ENCODE measurements at places on chromosomes 5 and 9.

GRCh38 chr5:170542691-170543293 lies 39.0 kb downstream of the KCNIP1 start:
- no peak for DNase-seq

- no peak for DNase-seq
Measured at GRCh38 chr5:37116359-37116758, 132.8 kb downstream of the CPLANE1 start.

GRCh38 chr9:121825031-121825691 lies 173.7 kb downstream of the DAB2IP start:
- DNase-seq = no peak

- no peak for DNase-seq
Measured at GRCh38 chr9:13596383-13596970, 317.0 kb upstream of the MPDZ start.

DNA sequence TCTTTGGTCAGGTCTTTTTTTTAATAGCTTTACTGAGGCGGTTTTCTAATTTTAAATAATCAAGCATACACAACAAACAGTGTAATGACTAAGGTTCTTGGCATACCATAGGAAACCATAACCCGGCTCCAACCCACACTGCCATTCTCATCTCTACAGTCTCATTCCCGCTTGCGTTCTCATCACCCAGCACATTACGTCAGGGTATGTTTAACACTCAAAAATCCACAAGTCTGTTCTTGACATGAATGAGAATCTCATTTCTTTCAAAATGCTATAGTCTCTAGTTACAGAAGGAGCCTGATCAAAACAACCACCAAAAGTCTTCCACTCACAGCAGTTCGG lies 505 bp downstream of the C5orf34 start:
- no peak for DNase-seq

GRCh38 chr5:2913281-2913680 lies 161.8 kb upstream of the IRX2 start:
- no peak for DNase-seq

DNA sequence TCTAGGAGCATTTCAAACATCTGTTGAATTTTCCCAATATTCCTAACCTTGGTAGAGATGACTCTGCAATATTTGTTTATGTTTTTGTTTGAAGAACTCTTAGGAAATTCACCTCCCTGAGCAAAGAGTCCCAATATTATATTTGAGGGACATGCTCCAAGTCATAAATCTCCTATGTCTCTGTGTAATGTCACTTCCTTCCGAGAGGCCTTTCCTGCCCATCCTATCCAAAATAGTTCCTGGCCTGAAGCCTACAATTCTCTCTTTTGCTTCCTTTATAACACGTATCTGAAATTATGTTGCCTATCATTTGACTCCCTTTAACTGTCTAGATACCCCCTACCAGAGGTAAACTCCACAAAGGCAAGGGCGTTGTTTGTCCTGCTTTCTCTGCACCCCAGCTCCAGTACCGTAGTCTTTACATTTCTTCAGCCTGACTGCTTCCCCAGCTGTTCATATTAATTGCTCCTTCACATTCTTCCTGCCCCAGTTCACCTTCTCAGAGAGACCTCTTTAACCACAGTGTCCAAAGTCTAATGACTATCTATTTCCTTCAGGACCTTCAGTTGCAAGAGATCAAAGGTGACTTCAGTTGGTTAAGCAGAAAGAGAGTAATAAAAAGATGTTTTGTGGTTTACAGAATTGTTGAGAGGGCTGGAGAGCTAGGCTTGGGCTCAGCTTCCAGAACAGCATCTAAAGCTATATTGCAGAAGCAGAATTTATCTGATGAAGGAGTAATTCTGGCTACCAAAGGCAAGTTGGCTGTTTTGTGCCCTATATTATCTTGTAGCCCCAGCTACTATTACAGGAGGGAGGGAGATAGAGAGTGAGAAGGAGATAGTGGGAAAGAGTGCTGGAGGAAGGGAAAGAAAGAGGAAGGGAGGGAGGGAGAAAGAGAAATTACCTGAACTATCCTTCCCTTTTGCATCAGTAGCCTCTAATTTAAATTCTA lies 109.3 kb upstream of the TMEM161B start:
- no peak for DNase-seq

GRCh38 chr5:157175071-157175612 lies 5.5 kb upstream of the ITK start:
- DNase-seq = no peak

DNA sequence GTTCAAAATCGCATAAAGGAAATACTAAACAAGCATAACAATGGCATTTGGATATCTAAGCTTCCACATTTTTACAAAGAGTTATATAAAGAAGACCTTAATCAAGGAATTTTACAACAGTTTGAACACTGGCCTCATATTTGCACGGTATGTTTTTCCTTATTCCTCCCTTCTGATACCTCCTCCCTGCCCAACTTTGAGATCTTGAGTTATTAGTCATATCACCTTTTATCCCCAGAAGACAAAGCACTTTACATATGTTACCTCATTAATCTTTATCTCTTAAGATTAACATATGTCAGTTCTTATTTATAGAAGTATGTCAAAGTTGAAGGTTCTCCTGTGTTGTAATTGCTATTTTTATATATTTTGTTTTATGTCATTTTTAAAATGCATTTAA lies 29.8 kb downstream of the TDRD7 start:
- no peak for DNase-seq

GRCh38 chr9:115106642-115107041 lies 11.3 kb downstream of the TNC start:
- DNase-seq = no peak

DNA sequence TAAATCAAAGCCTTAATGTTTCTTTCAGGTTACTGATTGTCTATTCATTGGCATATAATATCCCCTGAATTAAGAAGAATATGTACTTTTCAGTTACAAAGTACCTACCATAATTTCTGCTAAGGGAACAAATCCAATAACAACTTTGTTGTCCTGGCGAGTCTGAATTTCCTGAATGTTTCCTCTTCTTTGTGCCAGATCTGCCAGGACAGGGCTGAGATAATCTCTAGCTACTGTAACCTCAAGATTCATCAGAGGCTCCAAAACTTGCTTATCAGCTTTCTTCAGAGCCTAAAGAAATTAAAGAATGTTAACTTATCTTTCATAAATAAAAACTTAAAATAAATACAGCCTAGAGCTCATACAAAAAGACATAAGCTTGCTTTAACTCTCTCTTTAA lies 37.2 kb downstream of the HEXB start:
- DNase-seq = no peak

- no peak for DNase-seq
Measured at GRCh38 chr5:141669520-141669919, 12.5 kb downstream of the ARAP3 start.

DNA sequence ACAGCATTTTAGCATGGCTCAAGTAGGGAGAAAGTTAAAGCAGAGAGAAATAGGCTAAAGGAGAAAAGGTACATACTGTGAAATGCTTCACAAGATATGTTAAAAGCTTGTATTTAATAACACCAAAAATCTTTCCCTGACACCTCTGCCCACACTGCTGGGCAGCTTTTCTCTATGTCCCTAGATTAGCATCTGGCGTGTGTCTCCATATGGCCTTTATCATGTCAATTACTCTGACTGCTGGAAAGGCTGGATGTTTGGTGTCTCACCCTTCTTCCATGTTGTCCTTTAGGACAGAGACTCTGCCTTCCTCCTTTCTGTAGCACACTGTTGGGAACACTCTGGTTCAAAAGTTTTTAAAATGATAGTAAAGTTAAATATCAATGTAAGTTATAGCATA lies 122.5 kb downstream of the OXCT1 start:
- no peak for DNase-seq

DNA sequence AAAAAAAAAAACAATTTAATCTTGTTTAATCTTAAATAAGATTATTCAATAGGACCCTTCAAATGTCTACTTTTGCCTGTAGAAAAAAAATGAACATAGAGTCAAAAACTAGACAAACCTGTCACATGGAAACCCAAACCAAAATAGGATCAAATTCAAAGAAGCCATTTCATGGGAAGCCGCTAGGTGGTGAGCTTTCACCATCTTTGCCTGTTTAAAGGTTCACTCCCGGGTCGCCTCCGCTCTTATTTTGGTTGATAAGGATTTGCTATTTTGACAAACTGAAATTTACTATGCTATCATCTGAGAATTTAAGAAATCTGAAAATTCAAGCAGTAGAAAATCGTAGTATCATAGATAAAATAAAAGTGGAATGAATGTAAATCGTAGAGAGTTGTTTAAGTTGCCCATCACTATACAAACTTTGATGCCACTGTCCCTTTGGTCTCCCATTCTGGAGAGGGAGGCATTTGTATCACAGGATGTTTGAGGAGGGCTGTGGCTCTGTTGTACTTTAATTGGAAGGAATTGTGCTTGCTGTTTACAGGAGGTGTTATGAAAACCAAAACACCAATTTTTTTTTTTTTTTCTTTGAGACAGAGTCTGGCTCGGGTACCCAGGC lies 43.5 kb upstream of the DNAH5 start:
- DNase-seq = no peak

- no peak for DNase-seq
Measured at GRCh38 chr5:95600557-95600956, 19.3 kb upstream of the GPR150 start.

- DNase-seq = no peak
Measured at GRCh38 chr9:136837146-136837855, 5.0 kb upstream of the AJM1 start.

DNA sequence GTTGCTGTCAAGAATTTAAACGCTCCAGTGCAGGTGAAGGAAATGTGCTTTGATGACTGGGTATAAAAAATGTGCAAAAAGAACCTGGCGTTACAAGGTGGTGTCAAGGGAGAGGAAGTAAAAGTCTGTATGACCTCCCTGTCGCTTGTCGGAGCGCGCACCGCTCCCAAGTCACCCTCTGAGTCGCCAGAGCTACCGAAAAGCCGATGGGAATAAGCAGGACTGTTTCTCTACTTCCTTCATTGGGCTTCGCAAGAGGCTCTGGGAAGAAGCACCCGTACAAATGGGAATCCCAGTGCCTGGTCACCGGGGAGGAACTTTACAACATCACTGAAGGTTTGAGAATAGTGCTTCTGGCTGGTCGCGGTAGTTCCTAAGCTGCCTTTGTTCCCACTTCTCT lies 1.3 kb upstream of the DMRT2 start:
- no peak for DNase-seq

DNA sequence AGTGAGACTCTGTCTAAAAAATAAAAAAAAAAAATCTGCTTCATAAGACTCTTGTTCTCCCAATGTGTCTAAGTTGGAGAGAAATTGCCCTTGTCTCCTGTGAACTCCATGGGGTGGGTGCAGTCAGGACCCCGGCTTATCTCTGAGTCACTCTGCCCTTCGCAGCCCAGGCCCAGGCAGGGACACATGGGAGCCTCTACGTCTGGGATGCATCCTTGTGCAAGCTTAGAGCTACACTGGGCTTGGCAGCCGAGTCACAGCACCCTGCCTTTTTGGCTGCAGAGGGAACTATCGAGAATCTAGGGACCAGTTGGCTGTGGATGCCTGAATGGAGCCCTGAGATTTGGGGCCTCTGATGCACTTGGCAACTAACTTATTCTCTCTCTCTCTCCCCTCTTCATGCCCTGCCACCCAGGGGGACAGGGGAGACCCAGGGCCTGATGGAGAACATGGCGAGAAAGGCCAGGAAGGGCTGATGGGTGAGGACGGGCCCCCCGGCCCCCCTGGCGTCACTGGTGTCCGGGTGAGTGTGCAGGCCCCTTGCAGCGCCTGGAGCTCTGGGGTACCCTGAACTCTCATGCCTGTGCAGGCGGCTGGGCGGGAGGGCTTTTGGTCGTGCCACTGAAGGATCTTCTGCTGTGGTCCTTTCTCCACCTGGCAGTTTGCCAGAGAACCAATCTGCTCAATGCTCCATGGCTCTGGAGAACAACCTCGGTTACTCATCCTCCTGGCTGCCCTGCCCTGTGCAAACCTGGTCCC lies 47.5 kb upstream of the ORM1 start:
- no peak for DNase-seq

- no peak for DNase-seq
Measured at GRCh38 chr5:177376107-177376506, 8.1 kb upstream of the SLC34A1 start.

DNA sequence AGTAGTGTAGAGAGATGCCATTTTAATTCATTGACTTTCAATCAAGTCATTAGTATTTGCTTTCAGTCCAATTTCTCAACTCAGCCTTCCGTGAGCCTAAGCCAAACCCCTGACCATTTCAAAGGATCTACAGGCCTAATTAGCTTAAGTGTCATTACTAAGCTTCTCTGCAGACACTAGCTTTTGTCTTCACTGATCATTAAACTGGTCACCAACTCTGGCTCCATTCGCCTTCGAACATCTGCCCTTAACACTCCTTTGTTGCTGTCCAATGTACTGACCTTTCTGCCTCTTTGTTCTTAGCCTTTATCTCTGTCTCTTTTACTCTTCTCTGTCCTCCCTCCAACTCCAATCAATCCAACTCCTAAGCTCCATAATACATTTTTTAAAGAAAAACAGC lies 299.3 kb downstream of the DIRAS2 start:
- no peak for DNase-seq

All from activated CD4-positive, alpha-beta T cell treated with anti-CD3 and anti-CD28 coated beads for 24 hours (primary cell).